ENCODE measurements at places on chromosomes 6 and 20.

DNA sequence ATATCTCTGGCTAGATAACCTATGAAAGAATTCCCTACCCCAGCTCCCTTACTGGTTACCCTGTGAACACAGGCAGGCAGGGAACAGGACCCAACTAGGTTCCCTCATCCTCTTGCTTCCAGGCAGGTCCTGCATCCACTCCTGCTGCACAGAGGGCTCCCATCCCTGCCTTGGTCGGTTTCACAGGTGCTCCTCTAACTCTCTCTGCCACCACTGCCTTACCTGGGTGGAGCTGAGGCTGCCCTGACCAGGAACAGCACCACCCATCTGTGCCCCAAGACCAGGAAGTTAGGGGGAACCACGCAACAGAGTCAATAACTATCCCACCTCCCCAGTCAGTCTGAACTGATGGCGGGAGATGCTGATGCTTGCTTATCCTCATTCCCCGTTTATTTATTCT, 37.0 kb upstream of the HLA-A start:
- DNase-seq = no peak

DNA sequence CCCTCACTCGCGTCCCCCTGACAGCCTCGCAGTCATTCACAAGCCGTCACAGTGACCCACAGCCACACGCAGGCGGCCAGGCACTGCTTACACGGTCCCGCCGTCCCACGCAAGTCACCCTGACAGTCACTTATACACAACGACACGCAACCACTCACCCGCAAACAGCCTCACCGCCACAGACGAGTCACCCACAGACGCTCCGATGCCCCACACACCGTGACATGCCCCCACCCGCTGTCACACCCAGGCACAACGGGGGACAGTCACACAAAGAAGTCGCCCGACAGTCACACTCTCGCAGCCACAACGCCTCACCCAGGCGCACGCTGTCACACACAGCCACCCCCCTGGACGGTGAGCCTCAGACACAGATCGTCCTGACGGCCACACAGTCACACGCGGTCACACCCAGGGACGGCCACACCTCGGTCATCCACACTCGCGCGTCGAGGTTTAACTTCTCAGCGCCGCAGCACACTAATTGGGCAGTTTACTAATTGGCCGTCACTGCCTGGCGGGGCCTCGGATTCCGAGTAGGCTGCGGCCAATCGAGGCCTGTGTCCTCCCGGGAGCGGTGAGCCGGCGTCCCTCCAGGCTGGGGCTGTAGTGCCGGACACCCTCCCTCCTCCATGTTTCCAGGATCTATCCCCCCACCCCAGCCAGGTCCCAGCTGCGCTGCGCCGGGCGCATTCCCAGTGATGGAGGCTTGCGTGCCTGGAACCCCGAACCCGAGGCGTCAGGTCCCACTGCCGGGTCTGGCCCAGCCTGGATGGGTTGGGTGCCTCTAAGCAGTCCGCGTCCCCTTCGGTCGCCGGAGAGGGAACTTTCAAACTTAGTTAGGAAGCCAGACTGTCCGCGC, 790 bp downstream of the TOX2 start:
- DNase-seq = no peak

- DNase-seq = no peak
Measured at GRCh38 chr6:7841781-7842468, 68.7 kb downstream of the TXNDC5 start.

DNA sequence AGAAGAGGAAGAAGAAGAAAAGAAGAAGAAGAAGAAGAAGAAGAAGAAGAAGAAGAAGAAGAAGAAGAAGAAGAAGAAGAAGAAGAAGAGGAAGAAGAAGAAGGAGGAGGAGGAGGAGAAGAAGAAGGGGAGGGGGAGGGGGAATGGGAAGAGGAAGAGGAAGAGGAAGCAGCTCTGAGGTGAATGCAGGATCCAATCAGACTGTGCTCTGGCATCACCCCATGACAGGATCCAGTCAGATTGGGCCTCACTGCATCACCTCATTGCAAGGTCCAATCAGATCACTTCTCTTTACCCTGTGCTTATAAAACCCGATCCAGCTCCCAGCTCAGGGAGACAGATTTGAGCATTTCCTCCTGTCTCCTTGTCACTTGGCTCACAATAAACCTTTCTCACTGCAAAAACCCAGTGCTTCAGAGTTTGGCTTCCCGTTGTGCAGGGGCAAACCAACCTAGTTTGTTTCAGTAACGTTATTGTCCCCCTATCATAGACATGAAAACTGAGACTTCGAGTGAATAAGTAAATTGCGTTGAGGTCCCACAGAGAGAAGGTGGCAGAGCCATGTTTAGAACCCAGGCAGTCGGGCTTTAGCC, 28.6 kb upstream of the YWHAB start:
- DNase-seq = no peak

Data from bone marrow (tissue), 2 donors.